HAP-1 (cell line): ENCODE measurements at places on chromosomes 1 and 21.

- peak; percentile 54 for DNase-seq
These were observed 27.8 kb upstream of the CD84 start for GRCh38 chr1:160607011-160607671.

DNA sequence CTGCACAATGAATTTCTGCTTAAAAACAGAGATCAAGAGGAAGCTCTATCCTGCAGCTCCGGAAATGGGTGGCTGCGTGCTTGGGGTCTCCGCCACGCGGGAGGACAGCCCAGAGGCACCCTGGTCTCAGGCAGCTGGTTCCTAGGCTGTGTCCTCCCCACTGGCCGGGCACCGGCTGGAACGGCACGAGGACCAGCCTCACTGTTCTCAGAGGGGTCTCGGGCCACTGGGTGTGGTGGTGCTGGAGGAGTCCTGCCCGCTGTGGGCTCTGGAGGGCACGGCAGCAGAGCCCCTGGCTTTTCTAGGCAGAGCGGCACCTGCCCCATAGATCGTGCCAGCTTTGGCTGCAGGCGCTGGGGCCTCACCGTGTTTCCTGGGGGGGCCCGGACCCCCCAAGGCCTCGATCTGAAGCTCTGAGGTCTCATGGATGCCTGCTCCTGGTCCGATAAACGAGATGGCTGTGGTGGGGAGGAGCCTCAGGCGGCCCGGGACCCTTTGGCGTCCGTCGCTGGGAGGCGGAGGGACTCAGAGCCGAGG, 8.2 kb upstream of the RNF223 start:
- no peak for DNase-seq

DNA sequence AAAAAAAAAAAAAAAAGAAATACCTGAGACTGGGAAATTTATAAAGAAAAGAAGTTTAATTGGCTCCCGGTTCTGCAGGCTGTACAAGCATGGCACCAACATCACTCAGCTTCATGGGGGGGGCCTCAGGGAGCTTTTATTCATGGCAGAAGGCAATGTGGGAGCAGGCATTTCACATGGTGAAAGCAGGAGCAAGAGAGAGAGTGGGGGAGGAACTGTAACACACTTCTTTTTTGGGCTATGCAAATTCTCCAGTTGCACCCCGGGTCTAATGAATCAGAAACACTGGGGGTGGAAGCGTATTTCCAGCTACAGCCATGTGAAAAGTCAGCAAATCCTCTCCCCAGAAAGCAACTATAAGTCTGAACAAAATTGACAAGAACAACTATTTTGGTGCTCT, 11.8 kb upstream of the SOD1 start:
- no peak for DNase-seq

GRCh38 chr1:50859657-50860056, 100.4 kb downstream of the FAF1 start:
- DNase-seq, result no peak

DNA sequence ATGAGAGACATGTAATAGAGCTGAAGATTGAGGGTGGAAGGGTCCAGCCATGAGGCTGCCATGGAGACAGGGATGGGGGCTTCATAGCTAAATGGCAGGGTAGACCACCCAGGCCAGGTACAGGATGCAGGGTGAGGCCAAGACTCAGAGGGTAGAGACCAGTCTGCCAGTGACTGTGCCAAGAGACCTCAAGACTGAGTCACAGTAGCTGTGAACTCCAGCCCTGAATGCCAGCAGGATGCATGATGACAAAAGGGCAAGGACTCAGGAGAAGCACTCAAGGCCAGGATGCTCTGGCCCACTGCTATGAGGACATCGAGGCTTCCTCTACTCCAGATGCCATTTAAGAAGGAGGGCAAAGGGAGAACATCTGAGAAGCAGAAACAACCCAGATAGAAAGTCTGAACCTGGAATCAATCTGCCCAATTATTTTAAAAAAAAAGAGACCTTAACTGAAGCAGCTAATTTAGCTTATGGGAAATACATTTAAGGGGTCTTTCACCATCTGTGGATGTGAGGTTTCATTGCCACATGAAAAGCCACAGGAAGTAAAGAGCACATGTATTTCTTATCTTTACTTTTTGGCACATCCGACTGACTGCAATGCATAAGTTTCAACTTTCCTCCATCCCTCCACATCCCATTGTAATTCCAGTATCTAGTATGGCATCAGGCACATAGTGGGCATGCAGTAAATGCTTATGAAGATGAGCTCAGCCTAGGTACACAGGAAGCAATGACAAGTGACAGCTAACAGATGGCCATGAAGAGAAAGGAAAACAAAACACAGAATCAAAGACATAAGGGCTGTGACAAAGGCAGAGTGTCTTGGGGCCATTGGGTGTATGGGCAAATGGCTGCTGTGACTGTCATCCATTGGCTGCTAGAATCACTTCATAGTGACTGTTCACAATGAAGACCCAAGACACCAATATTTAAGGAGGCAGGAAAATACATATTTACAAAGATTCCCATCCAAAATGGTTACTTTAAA, 40.2 kb downstream of the SUSD4 start:
- no peak for DNase-seq

- DNase-seq, result no peak
These were observed 20.0 kb upstream of the CAP1 start for GRCh38 chr1:40020447-40021085.

GRCh38 chr1:64459743-64460142, 10.2 kb upstream of the CACHD1 start:
- DNase-seq, result no peak

DNA sequence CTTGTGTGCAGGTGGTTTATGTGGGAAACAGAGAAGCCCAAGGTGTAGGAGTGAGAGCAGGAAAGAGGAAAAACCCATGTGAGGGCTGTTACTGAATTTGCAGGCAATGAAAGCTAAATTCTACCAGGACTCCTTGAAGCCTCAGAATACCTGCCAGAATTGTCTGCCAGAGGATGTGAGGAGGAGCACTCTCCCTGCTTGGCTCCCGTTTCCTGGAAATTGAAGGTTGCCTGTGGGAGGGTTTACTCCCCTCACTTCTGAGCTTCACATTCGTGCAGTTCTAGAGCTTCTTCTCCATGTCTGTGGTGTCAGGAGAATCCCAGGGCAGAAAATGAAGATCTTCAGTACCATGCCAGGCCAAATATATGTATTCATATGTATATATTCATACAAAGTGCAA, 220.8 kb upstream of the ZP4 start:
- no peak for DNase-seq

- no peak for DNase-seq
These were observed 458 bp downstream of the CRABP2 start for GRCh38 chr1:156704930-156705320.

GRCh38 chr1:109657970-109658369, 2.1 kb downstream of the GSTM4 start:
- DNase-seq, result no peak

GRCh38 chr1:30899577-30900389, 8.8 kb downstream of the SDC3 start:
- no peak for DNase-seq
